ENCODE measurements at places on chromosomes 5 and 9. TPM values are rescaled to one million over a fixed set of nuclear protein-coding genes. Genes with fewer than 3 reads are reported as not detected.

BTNL9 gene
- total RNA-seq: 5.3 TPM

- H3K27ac ChIP-seq: no peak overlapping the region
- H3K27me3 ChIP-seq: no peaks in the 10 kb centered on the region
- DNase-seq: no peak
Observed at GRCh38 chr5:95022967-95023695, 261.8 kb downstream of the MCTP1 start.

DNA sequence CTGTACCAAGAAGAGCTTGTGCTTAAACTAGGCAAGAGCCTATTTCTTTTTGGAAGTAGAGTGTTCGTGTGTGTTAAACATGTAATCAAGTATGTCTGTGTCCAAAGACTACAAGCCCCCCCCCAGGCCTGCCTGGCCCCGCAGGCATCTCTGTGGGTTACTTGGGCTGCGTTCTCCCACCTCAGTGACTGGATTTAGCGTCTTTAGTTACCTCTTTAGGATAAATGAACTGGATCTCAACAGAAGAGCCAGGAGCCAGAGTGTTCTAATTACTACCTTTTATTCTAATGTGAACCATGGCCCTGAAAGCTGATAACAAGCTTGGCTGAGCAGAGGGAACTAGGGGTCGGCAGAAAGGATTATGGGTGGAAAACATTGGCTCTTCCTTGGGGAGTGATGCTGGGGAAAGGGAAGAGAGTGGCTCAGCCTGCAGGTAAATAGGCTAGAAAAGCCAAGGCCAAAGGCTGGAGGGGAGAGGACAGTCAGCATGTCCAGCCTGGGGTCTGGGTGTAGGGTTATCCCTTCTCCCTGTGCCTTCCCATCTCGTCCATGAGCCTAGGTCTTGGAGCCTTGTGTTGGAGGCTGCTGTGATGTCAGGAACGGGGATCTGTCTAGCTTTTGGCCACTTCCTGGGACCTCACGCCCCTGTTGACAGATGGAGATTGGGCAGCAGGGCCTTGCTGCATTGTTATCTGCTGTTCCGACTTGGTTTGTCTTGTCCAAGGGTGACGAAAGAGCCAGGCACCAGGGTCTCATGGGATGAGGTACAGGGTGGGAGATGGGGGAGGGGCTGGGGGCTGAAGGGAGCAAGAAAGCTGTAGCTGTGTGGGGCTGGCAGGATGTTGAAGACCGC is 11.1 kb downstream of the CD74 start:
- H3K27me3 ChIP-seq: no peaks in the 10 kb centered on the region
- no peak overlapping the region for H3K27ac ChIP-seq
- no peak for DNase-seq
- peaks cover 16% of the 10 kb centered on the region for H3K4me1 ChIP-seq
- no peak overlapping the region for H3K4me3 ChIP-seq

DNA sequence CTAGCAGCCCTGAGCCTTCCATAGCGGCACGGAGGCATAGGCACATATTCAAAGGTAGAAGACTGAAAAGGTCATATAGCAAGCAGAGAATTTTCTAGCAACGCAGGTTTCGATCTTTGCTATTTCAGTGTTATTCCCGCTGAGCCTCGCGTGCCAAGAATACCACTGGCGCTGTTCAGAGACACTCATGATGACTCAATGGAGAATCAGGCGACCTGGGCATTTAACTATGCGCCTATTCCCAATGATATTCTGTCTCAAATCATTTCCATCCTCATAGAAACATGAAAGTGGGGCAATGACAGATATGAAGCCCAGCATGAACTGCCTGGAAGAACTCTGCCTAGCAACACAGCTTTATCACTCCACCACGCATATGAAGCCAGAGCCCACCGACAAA is 59.9 kb downstream of the EFNA5 start:
- no peak for DNase-seq
- no peaks in the 10 kb centered on the region for H3K36me3 ChIP-seq
- H3K27ac ChIP-seq: no peak overlapping the region
- H3K4me3 ChIP-seq: no peak overlapping the region
- H3K27me3 ChIP-seq: no peaks in the 10 kb centered on the region
- peaks cover 16% of the 10 kb centered on the region for H3K4me1 ChIP-seq

SCAI gene
- 4.0 TPM for total RNA-seq

DNA sequence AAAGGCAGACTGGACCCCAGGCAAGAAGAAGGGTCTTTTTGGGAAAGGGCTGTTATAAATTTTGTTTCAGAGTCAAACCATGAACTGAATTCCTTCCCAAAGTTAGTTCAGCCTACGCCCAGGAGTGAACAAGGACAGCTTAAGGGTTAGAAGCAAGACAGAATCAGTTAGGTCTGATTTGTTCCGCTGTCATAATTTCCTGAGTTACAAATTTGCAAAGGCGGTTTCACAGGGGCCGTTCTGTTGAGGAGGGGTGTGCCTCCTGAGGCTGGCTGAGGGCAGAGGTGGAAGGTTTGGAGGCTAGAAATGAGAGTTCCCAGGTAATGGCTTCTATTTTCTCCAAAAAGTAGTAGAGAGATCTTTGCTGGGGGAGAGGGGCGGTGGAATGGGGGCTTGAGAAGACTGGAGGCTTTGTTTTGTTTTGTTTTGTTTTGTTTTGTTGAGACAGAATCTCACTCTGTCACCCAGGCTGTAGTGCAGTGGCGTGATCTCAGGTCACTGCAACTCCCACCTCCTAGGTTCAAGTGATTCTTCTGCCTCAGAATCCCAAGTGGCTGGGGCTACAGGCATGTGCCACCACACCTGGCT is 4.1 kb upstream of the CERCAM start:
- peaks cover 5% of the 10 kb centered on the region for H3K4me1 ChIP-seq
- DNase-seq: no peak
- no peaks in the 10 kb centered on the region for H3K36me3 ChIP-seq
- no peak overlapping the region for H3K27ac ChIP-seq

DNA sequence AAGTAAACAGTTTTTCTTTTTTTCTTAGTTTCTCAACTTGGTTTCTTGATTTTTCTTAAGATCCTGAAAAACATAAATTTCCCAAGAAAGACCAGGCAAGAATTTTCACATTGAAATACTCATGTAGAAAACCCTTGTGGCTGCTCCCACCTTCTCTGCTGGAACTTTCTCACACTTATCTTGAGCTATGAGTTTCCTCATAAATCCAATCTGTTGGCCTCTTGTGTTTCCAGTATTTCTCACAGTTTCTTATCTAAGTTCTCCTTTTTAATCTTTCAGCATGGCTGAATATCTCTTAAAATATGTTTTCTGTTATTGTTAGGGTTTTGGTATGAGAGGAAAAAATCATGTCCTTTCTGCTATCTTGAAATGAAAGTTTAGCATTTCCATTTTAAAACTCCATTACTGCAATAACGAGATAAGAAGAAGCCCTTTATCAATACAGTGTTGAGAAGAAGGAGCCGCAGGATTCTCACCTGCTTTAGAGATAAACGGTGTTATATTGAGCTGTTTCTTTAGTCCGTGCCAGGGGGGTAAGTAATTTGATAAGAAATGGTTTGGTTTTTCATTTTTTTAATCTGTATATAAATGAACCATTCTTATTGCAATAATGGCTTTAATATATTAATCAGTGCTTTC is 89.3 kb downstream of the ALDH1A1 start:
- no peak overlapping the region for H3K4me3 ChIP-seq
- H3K27me3 ChIP-seq: no peaks in the 10 kb centered on the region
- H3K36me3 ChIP-seq: no peaks in the 10 kb centered on the region

DNA sequence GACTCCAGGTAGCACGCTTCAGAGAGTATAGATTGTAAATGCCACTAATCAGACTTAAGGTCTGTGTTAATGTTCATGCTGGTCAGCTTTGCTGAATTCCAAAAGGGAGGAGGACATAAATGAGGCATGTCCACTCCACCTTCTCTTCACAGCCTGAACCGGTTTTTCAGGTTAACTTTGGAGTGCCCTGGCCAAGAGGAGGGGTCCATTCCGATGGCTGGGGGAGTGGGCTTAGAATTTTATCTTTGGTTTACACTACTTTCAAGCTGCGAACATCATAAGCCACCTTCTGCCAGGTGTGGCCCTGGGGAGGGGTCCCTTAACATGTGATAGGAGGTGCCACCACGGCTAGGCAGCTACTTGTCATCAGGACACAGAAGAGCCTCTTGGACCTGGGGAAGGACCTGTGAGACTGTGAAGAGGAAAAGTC is 24.2 kb downstream of the ABO start:
- no peaks in the 10 kb centered on the region for H3K4me1 ChIP-seq
- H3K27ac ChIP-seq: no peak overlapping the region
- no peak for DNase-seq
- no peak overlapping the region for H3K4me3 ChIP-seq

DNA sequence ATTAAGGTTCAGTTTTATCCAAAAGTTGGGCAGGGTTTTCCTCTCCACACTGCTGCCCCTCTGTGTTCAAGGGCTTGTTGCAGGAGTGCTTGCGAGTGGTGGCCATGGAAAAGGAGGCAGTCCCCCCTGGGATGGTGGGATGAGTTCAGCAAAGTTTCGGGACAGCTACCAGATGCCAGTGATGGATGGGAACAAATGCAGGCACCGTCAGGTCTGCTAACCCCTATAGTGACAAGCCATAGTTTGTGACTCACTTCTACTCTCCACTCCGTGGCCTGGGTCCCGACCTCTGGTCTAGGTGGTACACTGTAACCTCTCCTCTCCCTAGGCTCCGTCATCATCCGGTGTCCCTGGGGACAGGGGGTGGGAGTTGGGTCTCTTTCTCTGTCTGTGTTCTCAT is 3.8 kb upstream of the RNF14 start:
- H3K27ac ChIP-seq: no peak overlapping the region
- no peak for DNase-seq
- no peaks in the 10 kb centered on the region for H3K36me3 ChIP-seq
- peaks cover 24% of the 10 kb centered on the region for H3K4me1 ChIP-seq

PCDHB7 gene
- 1.0 TPM for total RNA-seq

GRCh38 chr9:6506571-6506970 is 93.6 kb downstream of the UHRF2 start:
- no peaks in the 10 kb centered on the region for H3K27me3 ChIP-seq
- no peak overlapping the region for H3K27ac ChIP-seq
- DNase-seq: no peak
- no peak overlapping the region for H3K4me3 ChIP-seq
- H3K36me3 ChIP-seq: peaks cover 35% of the 10 kb centered on the region

Data from right atrium auricular region (tissue), 2 donors.